Anterior cingulate cortex (tissue), 58 donors: ENCODE measurements at places on chromosomes 2 and 18.

DNA sequence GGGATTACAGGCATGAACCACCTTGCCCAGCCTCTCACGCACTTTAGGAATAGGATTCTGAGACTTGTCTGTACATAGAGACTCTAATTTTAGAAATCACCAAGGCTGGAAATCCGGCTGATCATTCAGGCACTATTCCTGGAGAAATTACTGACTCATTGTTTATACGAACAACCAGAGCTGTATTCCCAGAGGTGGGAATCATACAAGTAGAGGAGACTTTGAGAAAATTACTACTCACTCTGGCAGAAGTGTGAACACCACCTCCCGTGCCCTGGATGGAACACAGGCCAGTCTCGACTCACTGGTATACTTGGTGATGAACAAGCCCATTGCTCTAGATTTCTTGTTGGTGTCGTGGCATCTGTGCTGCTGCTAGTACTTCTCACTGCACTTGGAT, 5.8 kb upstream of the ADNP2 start:
- DNase-seq: no peak

DNA sequence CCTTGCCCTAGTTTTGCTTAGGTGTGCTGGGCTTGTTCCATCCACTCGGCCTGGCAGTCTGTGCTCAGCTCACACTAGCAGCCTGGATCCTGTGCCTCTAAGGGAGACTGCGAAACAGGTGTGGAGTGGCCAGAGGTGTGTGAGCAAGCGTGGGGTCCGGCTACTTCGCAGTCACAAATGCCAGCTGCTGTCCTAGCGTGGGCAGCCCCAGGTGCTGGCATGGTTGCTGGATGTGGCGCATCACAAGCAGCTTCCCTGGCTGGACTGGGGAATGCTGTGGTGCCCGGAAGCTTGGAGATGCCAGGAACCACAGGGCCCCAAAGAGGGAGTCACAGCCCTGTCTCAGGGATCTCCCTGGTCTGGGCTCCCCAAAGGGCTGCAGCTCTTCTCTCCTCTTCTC, 119.0 kb upstream of the TMEFF2 start:
- no peak for DNase-seq

- DNase-seq: no peak
Observed at GRCh38 chr2:41896186-41896846, 151.5 kb upstream of the PKDCC start.

- peak; percentile 54 for DNase-seq
Observed at GRCh38 chr2:224171226-224171625, 132.1 kb upstream of the SERPINE2 start.

DNA sequence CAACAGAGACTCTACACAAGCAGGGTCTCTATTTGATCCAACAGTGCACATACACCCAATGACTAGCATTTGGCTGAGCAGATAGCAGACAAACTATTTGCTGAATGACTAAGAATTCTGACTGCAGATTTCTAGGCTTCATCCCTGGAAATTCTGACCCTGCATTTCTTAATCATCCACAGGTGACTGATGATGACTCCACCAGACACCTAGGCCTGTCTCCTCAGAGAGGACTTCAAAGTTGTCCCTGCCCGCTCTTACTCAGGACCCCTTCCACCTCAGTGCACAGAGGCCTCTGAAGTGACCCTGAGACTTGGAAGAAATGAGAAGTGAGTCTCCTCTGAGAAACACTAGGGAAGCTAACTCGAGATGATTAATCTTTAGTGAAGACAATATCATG, 51.3 kb downstream of the SEPTIN10 start:
- DNase-seq: no peak

- no peak for DNase-seq
Observed at GRCh38 chr2:60926741-60927552, 45.6 kb downstream of the REL start.

- DNase-seq: no peak
Observed at GRCh38 chr2:119461811-119462210, 30.2 kb downstream of the TMEM37 start.

DNA sequence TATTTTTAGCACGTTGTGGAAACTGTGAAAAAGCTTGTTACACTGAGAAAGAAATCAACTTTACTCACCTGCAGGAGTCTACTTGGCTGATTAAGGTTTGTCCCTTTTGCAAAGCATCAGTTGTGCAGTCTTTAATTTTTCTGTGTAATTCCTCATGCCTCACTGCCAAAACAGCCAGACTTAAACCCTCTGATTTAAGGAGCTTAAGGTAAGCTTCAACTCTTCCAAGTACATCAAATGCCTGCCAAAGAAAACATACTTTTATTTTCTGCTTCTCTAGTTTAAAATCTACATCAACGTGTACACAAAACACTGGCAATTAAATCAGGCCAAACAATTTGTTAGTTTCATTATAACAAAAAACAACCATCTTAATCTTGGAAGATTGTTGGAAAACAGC, 98.0 kb upstream of the TTN start:
- no peak for DNase-seq

- DNase-seq: no peak
Observed at GRCh38 chr2:189076572-189076971, 102.4 kb downstream of the COL3A1 start.

DNA sequence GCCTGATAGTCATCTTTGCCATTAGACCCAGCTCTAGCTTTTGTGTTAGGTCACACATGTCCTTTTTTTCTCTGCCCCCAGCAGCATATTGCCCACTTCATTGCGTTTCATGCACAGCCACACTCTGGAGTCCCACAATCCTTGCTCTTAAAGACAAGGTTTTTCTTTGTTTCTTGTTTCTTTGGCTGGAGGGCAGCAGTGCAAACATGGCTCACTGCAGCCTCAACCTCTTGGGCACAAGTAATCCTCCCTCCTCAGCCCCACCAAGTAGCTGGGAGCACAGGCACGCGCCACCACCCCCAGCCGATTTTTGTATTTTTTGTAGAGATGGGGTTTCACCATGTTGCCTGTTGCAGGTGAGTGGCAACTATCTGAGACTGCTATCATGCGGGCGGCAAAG, 16.9 kb upstream of the PAPOLG start:
- DNase-seq: no peak

- DNase-seq: no peak
Observed at GRCh38 chr2:101300164-101300563, 8.3 kb downstream of the RNF149 start.

GRCh38 chr2:162018530-162018929, 55.5 kb downstream of the DPP4 start:
- DNase-seq: no peak

DNA sequence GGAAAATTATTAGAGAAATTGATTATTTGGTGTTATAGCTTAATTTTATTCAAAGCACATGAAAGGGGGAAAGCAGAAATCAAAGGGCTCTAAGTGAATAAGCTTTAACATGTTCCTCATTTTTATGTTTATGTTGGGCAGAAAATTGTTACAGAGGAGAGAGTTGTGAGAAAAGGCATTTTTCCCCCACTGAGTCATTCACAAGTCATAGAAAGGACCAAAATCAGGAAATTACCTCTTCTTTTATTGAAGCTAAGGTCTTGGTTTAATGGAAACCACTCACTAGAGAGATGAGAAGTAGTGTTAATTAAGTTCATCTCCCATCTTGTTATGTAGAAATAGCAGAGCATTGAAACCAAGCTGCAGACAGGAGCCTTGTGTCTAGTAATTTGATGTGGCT, 175.3 kb upstream of the THUMPD2 start:
- no peak for DNase-seq

- no peak for DNase-seq
Observed at GRCh38 chr2:118738524-118739308, 108.7 kb downstream of the EN1 start.

DNA sequence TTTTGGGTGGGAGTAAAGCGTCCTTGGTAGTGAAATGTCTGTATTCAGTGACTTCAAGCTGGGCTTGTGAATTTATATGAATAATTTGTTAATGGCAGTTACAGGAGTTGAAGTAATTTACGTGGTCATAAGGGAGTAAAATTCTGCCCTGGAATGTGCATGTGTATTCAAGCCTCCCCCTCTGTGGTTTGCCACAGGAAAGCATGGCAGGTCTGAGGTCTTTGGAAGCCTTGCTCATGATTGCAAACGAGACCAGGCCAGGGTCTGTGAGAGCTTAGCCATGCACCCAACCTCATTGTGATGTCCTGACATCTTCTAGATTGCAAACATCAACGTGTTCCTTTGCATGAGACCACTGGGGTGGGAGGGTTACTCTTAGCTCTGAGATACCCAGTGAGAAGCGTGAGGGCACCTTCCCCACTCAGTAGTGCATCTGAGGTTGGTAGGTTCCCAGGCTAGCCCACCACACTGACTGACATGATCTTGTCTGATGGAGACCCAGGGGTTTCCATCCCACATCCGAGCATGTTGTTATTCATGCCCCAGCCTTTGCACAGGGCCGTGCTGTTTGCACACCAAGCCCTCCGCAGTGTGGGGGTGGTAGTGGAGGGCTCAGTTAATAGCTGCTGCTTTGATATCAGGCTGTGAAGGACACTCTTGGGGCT, 216.5 kb downstream of the KLHL29 start:
- DNase-seq: no peak

DNA sequence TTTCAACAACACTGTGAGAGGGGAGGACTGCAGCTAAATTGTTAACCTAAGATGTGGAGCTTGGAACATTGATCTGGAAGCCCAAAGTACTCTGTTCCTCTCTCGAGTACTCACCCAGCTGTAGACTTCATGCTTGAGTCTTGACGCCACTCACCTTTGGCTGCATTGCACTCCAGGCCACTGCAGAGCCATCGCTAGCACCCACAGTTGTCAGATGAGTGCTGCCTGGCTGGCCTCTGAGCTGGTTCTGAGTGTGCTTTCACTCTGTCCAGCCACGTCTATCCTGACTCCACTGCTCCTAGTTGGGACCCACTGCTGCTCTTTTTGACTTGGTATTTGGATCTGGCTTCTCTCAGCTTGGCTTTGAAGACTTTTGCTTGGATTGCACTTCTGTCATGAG, 552.1 kb downstream of the DCDC2C start:
- no peak for DNase-seq

GRCh38 chr2:214126135-214126534, 284.7 kb upstream of the VWC2L start:
- DNase-seq: no peak

DNA sequence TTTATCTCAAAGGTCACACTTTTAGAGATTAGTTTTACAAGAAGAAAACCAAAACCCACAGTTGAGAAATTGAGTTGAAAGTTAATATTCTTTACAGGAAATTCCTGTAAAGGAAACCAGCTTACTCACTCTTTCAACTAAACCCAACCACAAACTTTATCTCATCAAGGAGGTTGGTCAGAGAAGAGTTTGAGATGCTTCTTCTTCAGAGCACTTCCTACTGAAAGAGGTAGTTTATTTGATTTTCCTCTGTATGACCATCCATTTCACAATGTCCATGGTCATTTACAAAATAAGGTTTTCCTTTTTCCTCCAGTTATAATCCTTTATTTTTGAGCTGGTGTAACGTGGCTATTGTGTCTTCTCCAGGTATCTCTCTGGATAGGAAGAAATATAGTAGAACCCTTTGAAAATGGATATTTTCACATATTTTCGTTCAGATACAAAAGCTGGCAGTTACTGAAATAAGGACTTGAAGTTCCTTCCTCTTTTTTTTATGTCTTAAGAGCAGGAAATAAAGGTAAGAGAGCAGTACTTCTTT, 4.5 kb upstream of the IL18RAP start:
- DNase-seq: no peak

DNA sequence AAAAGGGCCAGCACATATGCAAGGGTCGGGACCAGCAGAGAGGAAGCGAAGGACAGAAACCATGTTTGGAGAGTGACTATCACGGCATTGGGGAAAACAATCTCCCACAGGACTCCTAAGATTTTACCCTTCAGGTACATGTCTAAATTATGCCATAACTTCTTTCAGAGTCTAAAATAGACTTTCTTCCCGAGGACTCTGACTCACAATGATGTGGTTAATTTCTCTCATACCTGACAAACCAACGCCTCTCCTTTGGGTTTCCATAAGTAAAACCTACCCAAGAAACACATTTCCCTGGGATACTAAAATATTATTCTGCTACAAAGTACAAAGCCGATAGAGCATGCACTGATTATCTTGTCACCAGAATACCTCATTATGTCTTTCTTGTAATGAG, 127.8 kb upstream of the NETO1 start:
- no peak for DNase-seq

DNA sequence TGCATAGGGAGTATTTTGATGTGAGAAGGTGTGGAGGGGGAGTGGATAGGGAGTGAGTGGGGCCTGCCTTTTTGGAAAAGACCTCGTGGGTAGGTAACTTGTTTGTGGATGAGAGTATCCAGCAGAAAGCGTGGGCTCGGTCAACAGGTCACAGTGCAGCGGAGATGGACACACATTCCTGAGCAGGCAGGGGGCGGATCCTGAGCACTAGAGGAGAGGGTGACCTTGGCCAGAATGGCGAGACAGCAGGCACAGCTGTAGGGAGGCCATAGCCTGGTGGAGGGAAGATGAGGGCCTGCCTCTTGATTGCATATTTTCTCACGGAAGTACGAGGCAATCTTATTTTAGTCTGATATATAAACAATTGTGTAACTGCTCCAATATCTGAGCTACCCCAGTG, 3.6 kb upstream of the MC2R start:
- no peak for DNase-seq

DNA sequence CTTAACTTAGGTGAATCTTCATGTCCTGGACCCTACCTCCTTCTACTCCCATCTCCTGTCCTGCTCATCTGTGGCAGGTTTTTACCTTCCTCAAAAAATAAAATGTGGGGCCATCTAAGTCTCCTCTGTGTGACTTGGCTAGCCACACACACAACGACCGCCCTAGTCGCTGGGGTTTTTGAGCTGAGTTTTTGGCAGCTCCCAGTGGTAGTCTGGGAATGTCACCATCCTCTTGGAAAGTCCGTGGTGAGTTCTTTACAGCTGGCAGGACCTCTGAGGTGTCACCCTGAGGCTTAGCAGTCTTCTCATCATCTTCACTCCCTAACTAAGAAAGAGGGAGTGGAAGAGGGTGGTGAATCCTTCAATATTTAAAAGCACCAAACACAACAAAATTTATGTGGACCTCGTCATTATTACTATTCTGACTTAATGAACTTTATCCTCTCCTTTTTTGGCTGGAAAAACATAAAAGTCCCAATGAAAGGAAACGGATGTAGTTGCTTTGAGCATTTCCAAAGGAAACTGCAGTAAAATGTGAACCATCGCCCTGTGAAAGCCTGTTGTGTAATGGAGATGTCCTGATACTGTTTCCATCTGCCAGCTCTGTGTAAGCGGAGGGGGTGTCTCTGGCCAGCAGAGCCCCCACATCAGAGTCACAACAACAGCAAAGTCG, 78.6 kb downstream of the VAPA start:
- no peak for DNase-seq

GRCh38 chr2:169840747-169841142, 13.5 kb downstream of the UBR3 start:
- no peak for DNase-seq

- no peak for DNase-seq
Observed at GRCh38 chr2:196143730-196144131, 27.6 kb downstream of the STK17B start.
